ENCODE measurements at places on chromosomes 4 and X. TPM values are rescaled to one million over a fixed set of nuclear protein-coding genes. Genes with fewer than 3 reads are reported as not detected.
A peak's percentile ranks its signal among the peaks of the same experiment; 100 is the strongest.

DNA sequence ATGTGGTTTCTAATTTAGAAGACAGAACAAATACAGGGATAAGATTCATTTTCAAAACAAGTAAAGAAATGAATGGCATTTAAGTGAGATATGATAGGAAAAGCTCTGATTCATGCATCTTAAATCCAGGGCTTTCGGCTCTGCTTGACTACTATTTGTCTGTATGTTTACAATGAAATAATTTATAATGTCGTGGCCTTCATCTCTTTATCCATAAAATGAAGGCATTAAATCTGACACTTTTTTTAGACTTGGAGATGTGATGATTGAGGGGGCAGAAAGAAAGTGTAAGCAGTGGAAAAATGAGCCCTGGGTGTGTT is 115.7 kb upstream of the KIT start:
- DNase-seq, result no peak
- H3K4me3 ChIP-seq, result no peak overlapping the region
- H3K4me1 ChIP-seq, result no peaks in the 10 kb centered on the region
- H3K27ac ChIP-seq, result no peak overlapping the region

SMPX gene
- total RNA-seq, result not detected

- DNase-seq, result no peak
- H3K27me3 ChIP-seq, result no peaks in the 10 kb centered on the region
- no peak overlapping the region for H3K4me3 ChIP-seq
- no peaks in the 10 kb centered on the region for H3K36me3 ChIP-seq
- no peak overlapping the region for H3K27ac ChIP-seq
- H3K4me1 ChIP-seq, result no peaks in the 10 kb centered on the region
Observed at GRCh38 chr4:23242962-23243361, 550.2 kb downstream of the GBA3 start.

GRCh38 chrX:16671005-16671404 is 21.0 kb downstream of the S100G start:
- no peaks in the 10 kb centered on the region for H3K36me3 ChIP-seq
- H3K27me3 ChIP-seq, result no peaks in the 10 kb centered on the region
- no peaks in the 10 kb centered on the region for H3K4me1 ChIP-seq
- H3K4me3 ChIP-seq, result no peak overlapping the region
- DNase-seq, result peak; percentile 18

DMD gene
- 73.8 TPM for total RNA-seq

DNA sequence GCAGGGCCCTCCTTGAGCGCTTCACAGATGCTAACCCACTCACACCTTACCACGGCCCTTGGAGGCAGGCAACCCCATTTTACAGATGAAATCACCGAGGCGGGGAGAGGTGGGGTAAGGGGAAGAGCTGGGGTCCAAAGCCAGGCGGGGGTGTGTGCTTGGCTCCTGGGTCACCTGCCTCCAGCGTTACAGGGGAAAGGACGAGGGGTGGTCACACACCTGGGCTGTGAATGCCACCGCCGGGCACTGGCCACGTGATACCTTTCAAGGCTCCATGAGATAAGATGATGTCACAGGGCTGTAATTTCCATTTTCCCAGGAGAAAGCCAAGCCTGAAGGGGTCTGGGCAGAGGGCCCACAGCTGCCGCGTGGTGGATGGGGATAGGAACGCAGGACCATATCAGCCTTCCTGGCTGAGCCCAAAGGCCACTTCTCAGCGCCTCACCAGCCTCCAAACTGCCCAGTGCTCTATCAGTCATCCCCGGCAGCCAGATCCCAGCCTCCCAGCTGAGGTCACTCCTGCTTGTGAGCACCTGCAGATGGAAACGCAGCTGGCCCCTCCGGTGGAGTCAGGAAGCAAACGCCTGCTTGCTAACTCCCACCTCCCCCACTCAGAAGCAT is 62.4 kb upstream of the CRMP1 start:
- H3K36me3 ChIP-seq, result no peaks in the 10 kb centered on the region
- peak; percentile 27 for DNase-seq
- H3K27ac ChIP-seq, result no peak overlapping the region

GRCh38 chr4:151356510-151356909 is 31.1 kb upstream of the SH3D19 start:
- H3K36me3 ChIP-seq, result no peaks in the 10 kb centered on the region
- H3K27ac ChIP-seq, result no peak overlapping the region
- no peak for DNase-seq
- H3K4me1 ChIP-seq, result no peaks in the 10 kb centered on the region
- no peak overlapping the region for H3K4me3 ChIP-seq

DNA sequence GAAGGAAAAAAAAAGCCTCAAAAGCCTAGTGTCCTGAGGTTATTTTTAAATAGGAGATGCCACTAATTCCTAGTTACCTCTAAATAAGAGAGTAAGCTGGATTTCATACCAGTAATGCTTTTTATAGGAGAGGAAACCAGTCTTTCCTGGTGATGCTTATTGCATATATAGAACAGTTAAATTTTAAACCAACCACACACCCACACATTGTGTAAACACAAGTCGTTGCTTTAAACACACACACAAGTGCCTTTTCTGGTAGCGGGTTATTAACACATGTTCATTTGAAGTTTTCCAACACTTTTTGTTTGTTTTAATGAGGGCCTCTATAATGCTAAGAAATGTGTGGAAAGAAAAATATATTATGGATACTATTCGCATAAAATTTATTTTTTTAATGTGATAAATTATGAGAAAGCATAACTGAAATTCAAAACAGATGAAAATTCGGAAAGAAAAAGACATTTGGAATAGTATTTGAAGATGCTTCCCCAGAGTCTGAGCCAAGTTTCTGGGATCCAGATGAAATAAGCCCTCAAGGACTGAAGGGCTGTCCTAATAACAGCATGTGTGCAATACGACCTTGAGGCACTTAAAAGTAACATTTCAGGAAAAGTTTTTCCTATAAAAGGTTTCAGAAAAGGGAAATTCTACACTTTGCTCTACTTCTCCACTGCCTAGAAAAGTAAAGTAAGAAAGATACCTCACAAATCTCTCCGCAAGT is 2.0 kb downstream of the ANTXR2 start:
- peaks cover 6% of the 10 kb centered on the region for H3K4me1 ChIP-seq
- H3K27ac ChIP-seq, result peak overlapping the region; percentile 98
- DNase-seq, result no peak
- no peaks in the 10 kb centered on the region for H3K36me3 ChIP-seq

DNA sequence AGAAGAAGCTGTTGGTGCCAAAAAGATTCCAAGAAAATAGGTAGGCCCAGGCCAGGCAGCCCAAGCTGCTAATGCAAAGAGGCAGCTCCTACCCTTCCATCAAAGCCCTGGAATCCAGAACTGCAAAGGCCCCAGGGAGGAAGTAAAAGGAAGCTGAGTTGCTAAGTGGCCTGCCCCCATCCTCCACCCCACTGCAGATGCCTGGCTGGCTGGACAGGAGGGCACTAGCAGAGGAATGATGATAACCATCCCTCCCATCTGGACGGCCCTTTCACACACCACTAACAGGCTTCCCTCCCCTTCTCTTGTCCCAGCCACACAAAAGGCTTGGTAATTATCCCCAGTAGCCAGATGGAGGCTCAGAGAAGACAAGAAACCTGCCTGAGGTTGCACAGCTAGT is 32.4 kb upstream of the PJA1 start:
- no peaks in the 10 kb centered on the region for H3K27me3 ChIP-seq
- no peak for DNase-seq
- H3K4me1 ChIP-seq, result no peaks in the 10 kb centered on the region
- no peaks in the 10 kb centered on the region for H3K36me3 ChIP-seq

GRCh38 chrX:131762802-131763234 is 218.9 kb downstream of the OR13H1 start:
- no peaks in the 10 kb centered on the region for H3K27me3 ChIP-seq
- no peak overlapping the region for H3K4me3 ChIP-seq
- H3K27ac ChIP-seq, result no peak overlapping the region
- no peaks in the 10 kb centered on the region for H3K36me3 ChIP-seq

ADGRG2 gene
- 0.51 TPM for total RNA-seq

Data from uterus (tissue), 4 donors.